ENCODE measurements at places on chromosomes 6 and 20.
A peak's percentile ranks its signal among the peaks of the same experiment; 100 is the strongest.

- no peak for DNase-seq
Measured at GRCh38 chr6:65570340-65570739, 136.7 kb downstream of the EYS start.

DNA sequence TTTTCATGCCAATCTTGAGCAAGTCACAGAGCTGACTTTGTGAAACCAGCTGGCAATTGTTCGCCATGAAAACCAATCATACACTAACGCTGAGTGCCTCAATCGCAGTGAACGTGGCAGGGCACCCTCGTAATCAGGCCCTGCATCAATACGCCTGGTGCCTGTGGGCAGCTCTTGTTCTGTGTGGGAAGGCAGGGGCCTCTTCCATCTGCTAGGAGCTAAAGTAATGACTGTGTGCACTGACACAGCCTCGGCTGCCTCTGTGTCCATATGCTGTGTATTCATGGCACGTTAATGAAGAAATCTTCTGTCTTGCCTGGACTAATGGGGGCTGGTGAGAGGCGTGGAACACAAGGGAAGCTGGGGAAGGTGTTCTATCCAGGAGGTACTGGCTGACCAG is 27.8 kb upstream of the SYNDIG1 start:
- no peak for DNase-seq

GRCh38 chr20:25076201-25076600 is 5.7 kb downstream of the VSX1 start:
- DNase-seq, result no peak

- DNase-seq, result peak; percentile 59
Measured at GRCh38 chr6:42963855-42964605, 3.5 kb downstream of the GNMT start.

DNA sequence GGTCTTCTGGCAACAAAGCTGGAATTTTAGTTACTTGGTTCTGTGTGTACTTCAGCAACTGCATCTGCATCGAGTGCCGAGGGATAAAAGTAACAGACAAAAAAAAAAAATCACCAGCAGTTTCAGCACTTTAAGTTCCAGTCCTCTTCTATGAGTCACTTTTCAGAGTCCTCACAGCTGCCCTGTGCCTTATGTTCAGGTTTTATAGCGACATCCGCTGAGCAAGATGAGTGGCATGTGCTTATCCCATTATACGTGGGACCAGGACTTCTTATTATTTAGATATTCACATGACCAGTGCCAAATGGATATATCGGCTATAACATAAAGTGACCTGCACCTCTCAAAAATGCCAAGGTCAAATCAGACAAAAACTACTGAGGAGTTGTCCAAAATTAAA is 242.9 kb downstream of the FOXA2 start:
- DNase-seq, result peak; percentile 11

DNA sequence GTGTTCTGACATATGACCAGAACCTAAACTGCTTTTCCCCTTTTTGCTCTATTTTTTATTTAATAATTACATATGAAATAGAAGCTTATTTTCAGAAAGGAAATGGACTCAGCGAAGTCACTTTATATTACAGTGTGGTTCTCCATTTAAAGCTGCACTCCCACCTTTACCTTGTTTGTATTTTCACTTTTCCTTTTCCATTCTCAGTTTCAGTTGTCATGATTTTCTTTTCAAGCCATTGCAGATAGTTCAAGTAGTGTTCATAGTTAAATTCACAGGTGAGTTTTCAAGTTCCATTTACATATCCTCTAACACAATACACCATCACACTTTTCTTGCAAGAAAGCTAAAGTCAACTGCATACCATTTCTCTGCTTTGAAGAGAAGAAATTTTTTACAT is 400.2 kb downstream of the HACE1 start:
- no peak for DNase-seq

DNA sequence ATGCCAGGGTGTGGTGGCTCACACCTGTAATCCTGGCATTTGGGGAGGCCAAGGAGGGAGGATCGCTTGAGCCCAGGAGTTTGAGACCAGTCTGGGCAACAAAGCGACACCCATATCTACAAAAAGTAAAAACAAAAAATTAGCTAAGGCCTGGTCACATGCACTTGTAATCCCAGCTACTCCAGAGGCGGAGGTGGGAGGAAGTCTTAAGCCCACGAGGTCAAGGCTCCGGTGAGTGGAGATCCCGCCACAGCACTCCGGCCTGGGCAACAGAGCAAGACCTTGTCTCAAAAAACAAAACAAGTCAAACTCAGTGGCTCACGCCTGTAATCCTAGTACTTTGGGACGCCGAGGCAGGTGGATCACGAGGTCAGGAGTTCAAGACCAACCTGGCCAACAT is 35.6 kb downstream of the SRSF3 start:
- DNase-seq, result no peak

- DNase-seq, result no peak
Measured at GRCh38 chr6:125809570-125810170, 18.9 kb downstream of the NCOA7 start.

- peak; percentile 99 for DNase-seq
Measured at GRCh38 chr6:85464260-85464644, 14.4 kb downstream of the NT5E start.

GRCh38 chr20:38671701-38672292 is 52.5 kb upstream of the SLC32A1 start:
- DNase-seq, result no peak

- DNase-seq, result peak; percentile 26
Measured at GRCh38 chr20:46946796-46947195, 52.2 kb downstream of the EYA2 start.

DNA sequence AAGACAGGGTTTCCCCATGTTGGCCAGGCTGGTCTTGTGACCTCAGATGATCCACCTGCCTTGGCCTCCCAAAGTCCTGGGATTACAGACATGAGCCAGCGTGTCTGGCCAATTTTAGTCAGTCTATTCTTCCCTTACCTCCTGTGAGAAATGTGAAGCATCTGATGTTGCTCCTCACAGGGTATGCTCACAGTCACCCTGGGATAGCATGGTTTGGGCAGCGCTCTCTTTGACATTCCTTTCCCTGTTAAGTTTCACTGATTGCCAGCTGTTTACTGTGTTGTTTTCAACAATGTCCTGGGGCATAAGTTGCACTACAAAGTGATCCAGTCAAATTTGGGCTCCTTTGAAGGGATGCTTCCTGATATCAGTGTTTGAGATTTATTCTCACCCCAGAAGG is 13.1 kb downstream of the CDC5L start:
- no peak for DNase-seq

DNA sequence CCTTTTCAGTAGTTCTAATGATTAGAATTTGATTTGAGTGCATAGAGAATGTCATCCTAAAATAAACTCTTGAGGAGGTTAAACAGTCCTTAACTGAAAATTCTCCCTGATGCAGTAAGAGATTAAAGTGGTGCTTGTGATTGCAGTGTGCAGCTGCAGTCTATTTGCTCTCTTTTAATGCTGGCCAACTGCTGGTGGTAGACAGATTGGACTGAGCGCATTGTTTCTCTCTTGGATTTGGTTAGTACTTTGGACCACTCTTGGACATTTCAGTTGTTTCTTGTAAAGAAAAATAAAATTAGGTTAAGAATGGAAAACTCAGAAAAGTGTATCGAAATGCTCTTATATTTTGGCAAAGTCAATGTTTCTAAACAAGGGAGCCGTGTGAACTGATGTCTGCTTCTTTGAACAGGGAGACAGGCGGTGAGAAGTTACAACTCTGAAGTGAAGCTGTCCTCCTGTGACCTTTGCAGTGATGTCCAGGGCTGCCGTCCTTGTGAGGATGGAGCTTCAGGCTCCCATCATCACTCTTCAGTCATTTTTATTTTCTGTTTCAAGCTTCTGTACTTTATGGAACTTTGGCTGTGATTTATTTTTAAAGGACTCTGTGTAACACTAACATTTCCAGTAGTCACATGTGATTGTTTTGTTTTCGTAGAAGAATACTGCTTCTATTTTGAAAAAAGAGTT is 127.2 kb downstream of the CD109 start:
- no peak for DNase-seq

DNA sequence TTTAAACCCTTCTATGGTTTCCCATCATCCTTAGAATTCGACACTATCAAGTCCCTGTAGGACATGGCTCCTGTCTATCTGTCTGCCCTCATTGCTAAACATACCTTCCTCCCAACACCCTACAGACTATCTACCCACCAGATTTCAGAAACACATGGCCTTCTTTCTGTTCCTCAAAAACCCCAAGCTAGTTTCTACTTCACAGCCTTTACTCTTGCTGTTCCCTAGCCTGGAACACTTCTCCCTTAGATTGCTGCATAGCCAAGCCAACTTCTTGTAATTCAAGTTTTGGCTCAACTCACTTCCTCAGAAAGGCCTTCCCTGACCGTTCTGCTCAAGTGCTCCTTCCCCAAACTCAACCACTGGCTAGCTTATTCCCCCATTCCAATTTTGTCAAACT is 156.2 kb downstream of the BTBD9 start:
- DNase-seq, result no peak

- DNase-seq, result no peak
Measured at GRCh38 chr6:36722365-36722764, 24.7 kb downstream of the RAB44 start.

- DNase-seq, result no peak
Measured at GRCh38 chr20:59297686-59298085, 2.7 kb upstream of the EDN3 start.

DNA sequence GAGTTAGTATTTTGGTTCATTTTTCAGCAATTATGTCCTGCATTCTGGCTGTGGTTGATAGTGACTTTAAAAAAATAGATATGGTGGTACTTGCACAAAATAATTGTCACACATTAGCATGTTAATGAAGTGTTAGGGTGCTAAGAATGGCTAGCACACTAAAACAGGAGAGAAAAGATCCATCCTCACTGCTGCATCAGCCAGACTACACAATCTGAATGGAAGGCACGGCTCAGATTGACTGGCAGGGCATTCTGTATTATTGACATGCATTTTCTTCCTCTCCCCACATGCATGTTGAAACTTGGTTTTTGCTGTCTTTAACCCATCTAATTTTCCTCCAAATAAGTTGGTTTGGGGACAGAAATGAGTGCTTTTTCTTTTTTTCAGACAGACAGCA is 306.3 kb downstream of the PRL start:
- DNase-seq, result no peak

GRCh38 chr20:1163105-1163504 is 21.7 kb downstream of the TMEM74B start:
- DNase-seq, result no peak

DNA sequence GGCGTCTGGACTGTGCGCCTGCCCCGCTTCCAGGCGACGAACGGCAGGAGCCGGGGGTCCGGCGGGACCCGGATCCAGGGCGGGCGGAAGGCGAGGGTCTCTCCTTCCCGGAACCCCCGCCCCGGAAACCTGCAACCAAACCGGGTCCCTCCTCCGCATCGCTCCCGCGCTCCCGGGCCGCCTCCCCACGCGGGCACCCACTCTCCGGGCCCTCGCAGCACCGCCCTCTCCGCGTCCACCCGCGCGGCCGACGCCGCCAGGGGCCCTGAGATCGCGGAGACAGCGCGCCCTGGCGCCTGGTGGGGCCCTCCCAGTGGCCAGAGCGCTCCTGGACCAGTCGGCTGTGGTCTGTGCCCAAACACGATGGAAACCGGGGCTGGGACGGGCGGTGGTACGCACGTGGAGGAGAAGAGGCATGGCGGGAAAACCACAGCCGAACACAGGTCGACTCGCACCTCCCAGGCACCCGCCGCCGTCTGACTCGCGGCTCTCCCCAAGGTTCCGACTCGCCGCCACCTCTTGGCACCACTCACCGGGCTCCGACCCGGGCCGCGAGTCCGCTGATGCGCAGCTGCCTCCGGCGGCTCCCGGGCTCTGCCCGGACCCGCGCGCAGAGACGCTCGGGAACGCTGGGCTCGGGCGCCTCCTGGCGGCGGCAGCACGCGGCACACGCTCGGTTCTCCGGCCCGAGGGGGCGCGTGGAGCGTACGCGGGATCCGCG is 7.9 kb downstream of the NKX2-2 start:
- DNase-seq, result peak; percentile 44

DNA sequence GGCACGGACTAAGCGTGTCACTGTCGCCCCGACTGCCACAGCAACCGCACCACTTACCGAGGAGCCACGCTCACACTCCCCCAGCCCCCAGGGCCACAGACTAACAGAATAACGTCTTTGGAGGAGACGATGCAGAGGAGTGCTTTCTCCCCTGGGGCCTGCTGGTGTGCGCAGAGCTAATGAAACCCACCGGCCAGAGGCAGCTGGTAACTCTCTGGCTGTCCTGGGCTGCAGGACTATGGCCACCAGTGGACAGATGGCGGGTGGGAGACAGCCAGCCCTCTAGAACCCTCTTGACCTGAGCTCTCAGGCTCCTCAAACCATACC is 228.0 kb downstream of the DLL1 start:
- DNase-seq, result no peak

GRCh38 chr6:25287941-25288340 is 8.8 kb downstream of the CARMIL1 start:
- DNase-seq, result no peak

GRCh38 chr6:161094955-161095354 is 103.4 kb downstream of the MAP3K4 start:
- DNase-seq, result no peak

- peak; percentile 33 for DNase-seq
Measured at GRCh38 chr6:90087106-90087833, 193.0 kb downstream of the GJA10 start.

GRCh38 chr20:44856442-44856841 is 29.1 kb upstream of the YWHAB start:
- DNase-seq, result no peak

DNA sequence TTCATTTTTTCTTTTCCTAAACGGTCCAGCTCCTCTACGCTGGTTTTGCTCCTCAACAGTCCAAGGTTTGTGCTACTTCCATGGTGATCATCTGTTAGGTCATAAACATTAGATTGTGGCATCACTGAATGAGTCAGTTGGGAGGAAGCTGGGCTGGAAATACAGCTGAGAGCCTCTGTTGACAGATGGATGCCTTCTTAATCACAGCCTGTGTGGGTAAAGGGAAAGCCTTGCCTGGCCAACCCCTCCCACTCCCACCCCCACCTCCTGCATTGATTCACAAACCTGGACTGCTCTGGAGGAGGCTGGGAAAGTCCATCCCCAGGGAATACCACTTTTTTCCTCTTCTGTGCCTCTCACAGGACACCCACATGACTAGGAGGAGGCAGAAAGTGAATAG is 180.6 kb upstream of the CCN2 start:
- DNase-seq, result peak; percentile 99

DNA sequence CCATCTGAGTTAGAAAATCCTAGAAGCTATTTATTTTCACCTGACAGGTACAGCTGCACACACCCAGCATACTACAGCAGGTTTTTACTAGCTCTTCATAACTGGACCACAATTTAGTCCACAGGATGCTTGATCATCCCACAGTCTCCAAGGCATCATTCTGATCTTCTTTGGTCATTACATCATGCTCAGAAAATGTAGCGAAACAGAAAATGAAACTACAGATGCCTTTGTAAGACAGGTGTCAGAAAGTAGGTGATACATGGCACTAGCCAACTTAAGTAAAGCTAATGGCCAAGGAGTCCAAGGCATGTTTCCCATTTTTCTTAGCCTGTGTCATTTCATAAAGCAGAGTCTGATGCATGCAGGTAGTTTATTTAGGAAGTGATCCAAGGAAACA is 102.3 kb downstream of the HTR1B start:
- DNase-seq, result no peak

DNA sequence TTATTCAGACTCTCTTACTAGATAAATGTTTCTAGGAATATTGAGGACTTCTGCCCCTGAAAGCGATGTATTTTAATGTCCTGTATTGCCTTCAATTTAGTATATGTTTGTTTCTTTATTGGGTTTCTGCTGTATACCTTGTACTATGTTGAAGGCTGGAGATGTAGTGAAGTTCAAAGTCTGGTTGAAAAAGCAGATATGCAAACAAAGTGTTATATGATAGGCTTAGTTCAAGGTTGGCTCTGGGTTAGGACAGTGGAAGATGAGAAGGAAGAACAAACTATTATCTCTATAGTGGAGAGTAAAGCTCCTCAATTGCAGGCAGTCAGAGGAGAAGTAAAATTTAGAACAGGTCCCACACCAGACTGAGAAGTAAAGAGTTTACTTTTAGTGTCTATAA is 36.3 kb upstream of the ADGRG6 start:
- no peak for DNase-seq
